ENCODE measurements at places on chromosomes 2 and 18. TPM values are rescaled to one million over a fixed set of nuclear protein-coding genes. Genes with fewer than 3 reads are reported as not detected.

FRZB gene
- total RNA-seq, result 0.32 TPM

MEX3C gene
- 47.7 TPM for total RNA-seq

ASB3 gene
- 25.3 TPM for total RNA-seq

ZBTB7C gene
- not detected for total RNA-seq

ZDBF2 gene
- 6.3 TPM for total RNA-seq

ARHGAP15 gene
- total RNA-seq, result 0.49 TPM

ACMSD gene
- total RNA-seq, result not detected

DES gene
- total RNA-seq, result 1.9 TPM

IRS1 gene
- 77.6 TPM for total RNA-seq

RGPD8 gene
- 18.2 TPM for total RNA-seq

RAPGEF4 gene
- 0.61 TPM for total RNA-seq

CCDC85A gene
- 2.9 TPM for total RNA-seq

REG3G gene
- not detected for total RNA-seq

ZCCHC2 gene
- total RNA-seq, result 10.6 TPM

CTLA4 gene
- not detected for total RNA-seq

SP140 gene
- total RNA-seq, result 1.2 TPM

KCNK3 gene
- 3.0 TPM for total RNA-seq

POU3F3 gene
- under 0.01 TPM for total RNA-seq
